ENCODE measurements at places on chromosomes 2 and 18.

DNA sequence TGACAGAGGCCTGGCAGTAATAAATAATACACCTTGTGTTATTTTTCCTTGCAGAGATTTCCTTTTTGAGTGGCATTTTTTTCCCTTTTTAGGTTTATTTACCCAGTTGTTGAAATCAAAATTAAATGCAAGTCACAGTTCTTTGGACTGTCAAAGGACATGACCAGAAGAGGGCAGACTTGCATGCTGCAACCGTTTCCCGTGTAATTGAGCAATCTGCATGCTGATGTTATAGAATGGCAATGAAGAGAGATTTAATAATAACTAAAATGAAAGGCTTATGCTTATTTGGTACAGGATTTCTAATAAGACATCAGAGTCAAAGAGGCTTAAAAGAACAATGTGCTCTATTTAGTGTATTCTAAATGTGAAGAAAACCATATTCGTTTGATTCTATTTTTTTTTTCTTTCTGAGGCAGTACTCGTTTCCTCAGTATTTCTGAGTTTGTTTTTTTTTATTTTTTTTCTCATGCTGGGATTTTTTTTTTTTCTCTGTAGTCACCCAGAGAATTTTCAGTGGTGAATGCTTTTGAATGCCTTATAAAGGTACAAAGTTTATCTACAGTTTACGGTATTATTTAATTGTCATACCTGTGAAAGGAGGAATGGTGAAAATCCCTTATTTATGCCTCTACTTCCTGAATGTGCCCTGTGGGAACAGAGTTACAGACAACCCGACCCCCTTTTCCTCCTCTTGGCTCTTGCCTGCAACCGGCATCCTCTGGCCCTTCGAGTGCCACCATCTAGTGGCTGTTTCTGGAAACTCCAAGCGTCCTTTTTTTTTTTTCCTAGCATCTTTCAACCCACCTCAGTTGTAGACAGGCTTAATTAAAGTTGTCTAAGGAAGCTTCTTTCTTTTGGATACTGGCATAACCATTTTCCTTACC, 368.5 kb downstream of the LRRTM1 start:
- peak; percentile 37 for DNase-seq

DNA sequence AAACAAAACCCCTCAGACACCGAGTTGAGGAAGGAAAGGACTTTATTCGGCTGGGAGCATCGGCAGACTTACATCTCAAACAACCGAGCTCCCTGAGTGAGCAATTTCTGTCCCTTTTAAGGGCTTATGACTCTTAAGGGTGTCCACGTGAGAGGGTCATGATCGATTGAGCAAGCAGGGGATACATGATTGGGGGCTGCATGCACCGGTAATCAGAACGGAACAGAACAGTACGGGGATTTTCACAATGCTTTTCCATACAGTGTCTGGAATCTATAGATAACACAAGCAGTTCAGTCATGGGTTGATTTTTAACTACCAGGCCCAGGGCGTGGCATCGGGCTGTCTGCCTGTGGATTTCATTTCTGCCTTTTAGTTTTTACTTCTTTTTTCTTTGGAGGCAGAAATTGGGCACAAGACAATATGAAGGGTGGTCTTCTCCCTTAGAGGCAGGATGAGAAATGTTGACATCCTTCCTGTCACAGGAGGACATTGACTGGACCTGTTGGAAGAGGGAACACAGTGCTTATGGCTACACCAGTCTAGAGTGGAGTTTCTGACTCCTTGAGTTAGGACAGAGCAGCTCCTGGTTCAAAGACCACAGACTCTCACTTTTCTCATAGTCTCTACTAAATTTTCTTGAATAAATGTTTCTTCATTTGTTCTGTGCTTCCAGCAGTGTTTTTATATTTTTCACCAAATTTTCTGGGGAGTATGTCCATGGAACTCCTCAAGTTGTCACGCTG, 35.8 kb downstream of the SPOPL start:
- no peak for DNase-seq

- no peak for DNase-seq
Observed at GRCh38 chr2:148642891-148643416, 1.6 kb upstream of the EPC2 start.

DNA sequence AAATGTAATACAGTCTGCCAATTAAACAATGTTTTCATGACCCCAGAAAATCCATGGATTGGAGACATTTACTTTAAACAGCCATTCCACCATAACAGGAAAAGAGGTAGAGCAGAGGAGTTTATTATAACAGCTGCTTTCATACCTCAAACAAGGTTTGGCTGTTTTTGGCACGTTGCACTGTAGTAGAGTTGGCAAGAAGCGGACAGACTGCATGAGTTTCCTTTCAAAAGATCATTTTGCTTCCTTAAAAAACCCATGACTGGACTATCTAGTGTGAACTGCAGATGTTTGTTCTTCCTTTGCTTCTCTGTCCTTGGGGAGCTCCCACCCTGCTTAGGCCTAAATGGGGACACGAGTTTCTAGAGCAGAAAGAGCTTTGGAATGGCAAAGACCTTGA, 108.5 kb upstream of the THOC1 start:
- no peak for DNase-seq

- peak; percentile 73 for DNase-seq
Observed at GRCh38 chr2:201860636-201861066, 54.3 kb downstream of the CDK15 start.

DNA sequence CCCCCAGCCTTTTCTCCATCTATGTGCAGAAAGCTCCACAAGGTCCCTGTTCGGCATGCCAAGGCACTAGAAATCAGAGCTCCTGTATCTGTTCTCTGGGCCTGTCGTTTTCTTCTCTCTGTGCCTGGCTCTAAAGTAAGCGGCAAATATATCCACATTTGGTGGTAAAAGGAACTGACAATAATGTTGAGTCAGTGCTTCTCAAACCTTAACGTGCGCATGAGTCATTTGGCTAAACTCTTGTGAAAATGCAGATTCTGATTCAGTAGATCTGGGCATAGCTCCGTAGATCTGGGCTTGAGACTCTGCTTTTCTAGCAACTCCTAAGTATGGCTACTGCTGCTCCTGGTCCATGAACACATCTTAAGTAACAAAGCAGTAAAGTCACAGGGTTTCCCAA, 16.5 kb upstream of the ACSL3 start:
- DNase-seq, result no peak

- no peak for DNase-seq
Observed at GRCh38 chr2:181876614-181877063, 14.9 kb upstream of the ITPRID2 start.

DNA sequence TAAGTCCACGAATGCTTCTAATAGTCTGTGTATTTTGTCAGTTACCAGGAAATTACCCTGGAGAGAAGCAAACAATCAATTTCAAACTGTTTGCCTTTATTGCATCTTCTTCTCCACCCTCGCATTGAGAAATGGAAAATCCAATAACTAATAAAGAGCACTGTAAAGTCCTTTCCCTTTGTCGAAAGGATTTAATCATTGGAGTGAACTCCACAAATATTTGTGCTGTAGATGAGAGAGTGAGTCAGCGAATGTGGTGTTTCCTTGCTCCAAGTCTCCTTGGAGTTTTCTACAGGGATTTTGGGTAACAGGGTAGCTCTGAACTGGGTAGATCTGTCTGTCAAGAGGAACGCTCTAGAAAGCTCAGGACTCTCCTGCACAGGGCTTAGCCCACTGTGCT, 240.2 kb downstream of the KCNS3 start:
- no peak for DNase-seq

GRCh38 chr18:58871514-58872420, 7.1 kb downstream of the ZNF532 start:
- DNase-seq, result no peak

DNA sequence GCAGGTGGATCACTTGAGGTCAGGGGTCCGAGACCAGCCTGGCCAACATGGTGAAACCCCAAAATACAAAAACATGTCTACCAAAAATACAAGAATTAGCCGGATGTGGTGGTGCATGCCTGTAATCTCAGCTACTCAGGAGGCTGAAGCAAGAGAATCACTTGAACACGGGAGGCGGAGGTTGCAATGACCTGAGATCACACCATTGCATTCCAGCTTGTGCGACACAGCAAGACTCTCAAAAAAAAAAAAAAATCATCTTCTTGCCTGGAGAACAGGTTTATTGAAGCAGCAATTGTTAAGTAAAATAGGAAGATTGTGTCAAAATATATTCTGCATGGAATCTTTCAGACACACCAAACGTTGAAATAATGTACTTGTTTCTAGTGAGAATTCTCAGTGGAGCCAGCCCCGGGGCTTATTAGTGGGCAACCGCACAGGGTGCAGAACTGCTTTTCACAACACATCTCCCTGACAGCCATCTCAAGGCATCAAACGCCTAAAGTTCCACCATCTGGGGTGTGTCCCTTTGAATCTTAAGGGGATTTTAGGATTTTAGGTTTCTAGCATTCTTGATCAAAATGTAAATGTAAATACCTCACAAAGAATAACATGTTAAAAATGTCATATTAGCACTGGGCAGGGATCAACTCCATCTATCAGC, 28.6 kb upstream of the PPP4R1 start:
- DNase-seq, result no peak

DNA sequence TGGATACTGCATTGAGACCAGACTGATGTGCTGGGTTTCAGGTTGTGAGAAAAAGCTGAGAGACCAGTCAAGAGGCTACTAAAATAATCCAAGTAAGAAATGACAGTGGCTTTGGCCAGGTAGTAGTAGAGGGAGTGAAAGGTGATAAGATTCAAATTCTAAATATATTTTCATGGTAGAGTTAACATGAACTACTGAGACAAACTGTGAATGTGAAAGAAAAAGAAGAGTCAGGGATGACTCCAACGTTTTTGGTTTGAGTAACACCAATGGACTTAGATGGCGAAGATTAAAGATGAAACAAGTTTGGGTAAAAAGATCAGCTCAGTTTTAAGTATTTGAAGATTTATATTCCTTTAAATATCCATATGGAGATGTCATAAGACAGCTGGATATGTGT, 209.4 kb downstream of the ZEB2 start:
- DNase-seq, result no peak

DNA sequence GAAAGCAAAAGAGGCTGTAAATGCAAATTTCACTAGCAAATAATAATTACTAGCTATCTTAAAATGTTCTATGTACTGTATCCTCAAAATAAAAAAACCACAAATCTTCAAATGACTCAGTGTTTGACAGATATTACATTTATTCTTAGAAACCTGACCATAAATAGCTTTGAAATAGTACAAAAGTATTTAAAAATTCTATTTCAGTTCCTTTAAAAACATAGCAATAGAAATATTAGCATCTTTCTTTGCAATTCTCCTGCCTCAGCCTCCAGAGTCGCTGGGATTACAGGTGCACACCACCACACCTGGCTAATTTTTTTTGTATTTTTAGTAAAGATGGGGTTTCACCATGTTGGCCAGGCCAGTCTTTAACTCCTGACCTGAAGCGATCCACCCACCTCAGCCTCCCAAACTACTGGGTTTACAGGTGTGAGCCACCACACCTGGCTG, 50.6 kb downstream of the MSH6 start:
- no peak for DNase-seq

DNA sequence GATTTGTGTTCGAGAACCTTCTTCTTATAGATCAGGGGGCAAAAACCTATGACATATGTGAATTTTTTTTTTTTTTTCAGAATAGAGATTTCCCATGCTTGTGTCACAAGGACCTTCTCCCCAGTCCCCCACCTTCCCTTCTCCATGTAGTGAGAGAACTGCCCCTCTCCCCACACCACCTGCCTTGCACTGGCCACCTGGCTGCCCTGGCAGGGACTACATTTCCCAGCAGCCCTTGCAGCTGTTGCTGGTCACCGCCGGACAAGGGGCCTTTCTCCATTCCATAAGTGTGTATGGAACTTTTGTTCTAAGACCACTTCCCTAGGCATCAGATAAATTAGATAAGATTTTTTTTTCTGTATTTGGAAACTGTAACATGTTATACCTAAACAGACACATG, 22.2 kb downstream of the MBP start:
- DNase-seq, result no peak

DNA sequence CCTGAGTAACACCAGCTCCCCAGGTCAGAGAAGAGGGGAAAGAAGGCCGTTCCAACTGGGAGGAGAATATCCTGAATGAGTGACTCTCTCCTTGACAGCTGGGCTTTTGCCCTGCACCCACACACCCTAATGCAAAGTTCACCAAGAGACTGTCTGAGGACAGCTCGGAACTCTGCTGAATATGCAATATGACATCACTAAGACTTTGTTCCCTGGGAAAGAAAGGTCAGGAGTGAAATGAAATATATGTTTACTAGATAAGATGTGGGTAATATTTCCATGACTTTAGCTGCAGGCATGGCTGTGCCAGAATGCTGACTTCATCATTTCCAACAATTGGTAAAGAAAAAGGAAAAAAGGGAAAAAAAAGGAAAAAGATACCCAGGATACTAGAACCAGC, 488.2 kb upstream of the RAB6C start:
- DNase-seq, result no peak

DNA sequence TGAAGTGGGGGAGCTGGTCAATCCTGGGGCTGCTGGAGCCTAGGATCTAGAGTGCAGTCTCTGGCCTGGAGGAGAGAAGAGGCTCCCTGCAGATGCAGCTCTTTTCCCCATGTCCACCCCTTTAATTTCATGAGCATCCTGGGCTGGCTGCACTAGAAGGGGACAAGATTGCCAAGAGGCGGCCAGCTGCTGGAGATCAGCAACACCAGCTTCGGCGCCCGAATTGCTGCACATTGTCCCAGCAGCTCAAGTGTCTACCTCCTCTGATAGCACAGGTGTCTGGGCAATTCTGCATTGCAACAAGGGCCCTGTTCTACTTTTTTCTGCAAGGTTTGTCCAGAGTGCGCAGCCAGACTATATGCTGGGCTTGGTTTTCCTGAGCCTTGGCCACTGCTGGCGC, 125.7 kb downstream of the AGAP1 start:
- no peak for DNase-seq

DNA sequence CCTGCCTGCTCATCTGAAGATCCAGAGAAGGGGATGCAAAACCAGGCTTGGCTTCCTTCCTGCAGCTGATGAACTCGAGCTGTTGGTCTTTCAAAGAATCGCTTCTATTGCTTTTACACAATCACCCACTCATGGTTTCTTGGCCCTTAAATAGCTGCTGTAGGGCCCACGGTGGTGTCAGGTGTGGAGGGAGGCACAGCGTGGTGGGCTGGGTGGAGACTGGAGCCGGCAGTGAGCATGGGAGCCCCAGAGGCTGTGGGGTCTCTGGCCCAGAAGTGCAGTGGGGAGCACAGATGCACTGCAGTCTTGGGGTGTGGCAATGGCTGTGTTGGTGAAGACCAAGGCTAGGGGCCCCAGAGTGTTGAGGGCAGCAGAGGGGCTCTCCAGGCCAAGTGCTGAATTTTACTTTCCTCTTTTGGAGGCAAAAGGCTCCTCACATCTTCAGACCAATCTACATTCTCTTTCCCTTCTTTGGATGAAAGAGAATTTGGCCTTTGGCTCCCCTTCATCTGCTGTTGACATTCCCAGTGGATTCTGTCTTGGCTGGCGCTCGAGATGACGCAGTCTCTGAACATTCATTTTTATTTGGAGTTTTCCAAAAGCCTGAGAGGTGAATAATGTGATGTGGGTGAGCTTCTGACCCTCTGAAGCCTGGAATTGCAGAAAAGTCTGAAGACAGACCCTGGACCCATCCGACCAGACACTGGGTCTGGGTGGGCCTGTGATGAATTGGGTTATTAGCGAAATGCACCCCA, 70.1 kb upstream of the ASB18 start:
- no peak for DNase-seq

Measured in right renal cortex interstitium (tissue), 3 donors.